M059J (cell line): ENCODE measurements at places on chromosomes 6 and 20.

- peak; percentile 69 for DNase-seq
Measured at GRCh38 chr6:43070028-43070632, 6.0 kb upstream of the PTK7 start.

DNA sequence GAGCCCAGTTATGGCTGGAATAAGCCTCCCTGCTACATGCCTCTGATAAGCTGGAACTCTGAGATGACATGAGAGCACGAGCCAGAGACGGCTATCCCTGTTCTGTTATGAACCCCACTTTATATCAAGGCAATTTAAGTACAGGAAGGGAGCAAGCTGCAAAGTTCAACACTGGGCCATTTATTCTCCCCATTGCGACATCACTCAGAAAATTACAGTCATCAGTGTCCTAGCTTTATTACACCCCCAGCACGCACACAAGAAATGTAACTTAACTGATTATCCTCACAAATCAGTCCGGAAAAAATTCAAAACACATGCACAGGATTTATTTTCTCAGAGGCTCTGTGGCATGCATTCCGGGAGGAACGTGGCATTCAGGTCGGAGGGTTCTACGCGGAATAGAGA lies 125.3 kb upstream of the SLC2A12 start:
- DNase-seq = peak; percentile 70

DNA sequence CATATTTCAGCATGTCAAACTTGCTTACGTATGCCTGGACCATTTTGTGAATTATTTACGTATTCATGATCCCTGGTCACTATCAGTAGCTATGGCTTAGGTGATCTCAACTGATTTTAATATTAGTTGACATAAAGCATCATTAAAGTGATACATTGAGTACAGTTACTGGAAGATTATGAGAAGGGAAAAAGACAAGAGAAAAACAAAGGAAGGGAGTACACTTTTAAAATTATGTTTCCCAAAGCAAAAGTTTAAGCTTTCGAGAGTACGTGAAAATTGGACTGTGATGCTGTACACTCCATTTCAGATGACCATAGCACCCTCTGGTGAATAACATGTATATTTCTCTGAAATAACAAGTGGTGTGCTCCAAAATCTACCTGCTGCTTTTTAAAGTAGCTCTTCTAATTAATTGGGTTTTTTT lies 215.0 kb upstream of the HSF2 start:
- peak; percentile 7 for DNase-seq

- no peak for DNase-seq
Measured at GRCh38 chr20:35625584-35626385, 10.2 kb downstream of the SPAG4 start.

GRCh38 chr6:80333342-80333741 lies 226.9 kb downstream of the BCKDHB start:
- DNase-seq = no peak

- DNase-seq = peak; percentile 81
Measured at GRCh38 chr20:9040863-9041524, 27.9 kb upstream of the PLCB4 start.

DNA sequence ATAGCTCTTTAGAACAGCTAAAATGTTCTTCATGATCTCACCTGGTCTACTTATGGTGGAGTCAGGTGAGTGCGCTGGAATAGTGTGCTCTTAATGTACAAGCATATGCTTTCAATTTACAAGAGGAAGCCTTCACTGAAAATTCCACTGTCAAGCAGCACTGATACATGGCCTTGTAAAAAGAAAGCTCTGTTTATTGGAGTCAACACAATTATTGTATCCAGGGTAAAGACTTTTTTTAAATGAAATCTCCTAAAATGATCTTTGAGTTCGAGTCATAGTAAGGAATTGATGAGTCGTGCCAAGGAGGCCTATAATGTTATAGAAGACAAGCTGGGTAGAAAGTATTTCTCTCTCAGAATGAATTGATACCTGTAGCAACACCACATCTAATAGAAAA lies 41.6 kb upstream of the CARMIL1 start:
- peak; percentile 50 for DNase-seq

GRCh38 chr20:44407402-44408184 lies 52.1 kb downstream of the HNF4A start:
- peak; percentile 98 for DNase-seq

DNA sequence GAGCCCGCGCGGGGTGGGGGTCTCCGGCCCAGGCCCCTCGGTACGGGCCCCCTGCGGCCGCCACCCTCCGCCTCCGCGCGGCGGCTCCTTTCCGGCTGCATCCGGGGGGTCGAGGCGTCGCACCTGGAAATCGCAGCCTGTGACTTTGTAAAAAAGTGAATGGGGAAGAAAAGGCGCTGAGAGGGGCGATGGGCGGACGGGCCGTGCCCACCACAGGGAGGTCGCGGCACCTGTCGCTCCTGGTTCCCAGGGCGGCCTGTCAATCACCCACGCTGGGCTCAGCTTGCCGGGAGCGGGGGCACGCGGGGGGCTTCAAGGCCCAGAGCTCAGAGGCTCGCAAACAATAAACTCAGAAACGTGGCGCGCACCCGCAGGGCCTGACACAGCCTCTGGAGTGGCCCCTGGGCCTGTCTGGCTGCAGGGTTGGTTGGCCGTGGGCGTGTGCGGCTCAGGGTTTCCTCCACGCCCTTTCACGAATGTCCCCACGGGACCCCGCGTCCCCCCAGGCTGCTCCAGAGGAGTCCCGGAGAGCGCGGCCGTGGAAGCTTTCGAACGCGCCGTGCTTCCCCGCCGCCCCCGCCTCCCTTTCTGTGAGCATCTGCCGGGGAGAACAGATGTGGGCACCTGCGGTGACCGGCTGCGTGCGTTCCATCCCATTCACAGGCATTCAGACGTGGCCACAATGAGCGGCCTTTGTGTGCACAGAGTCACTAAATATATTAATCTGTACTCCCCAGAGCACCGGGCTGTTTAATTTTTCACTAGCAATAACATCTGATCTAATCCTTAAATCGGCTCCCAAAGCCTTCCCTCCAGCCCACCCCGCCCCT lies 6.1 kb upstream of the DLL1 start:
- DNase-seq = no peak
